ENCODE measurements at places on chromosomes 5 and 9. TPM values are rescaled to one million over a fixed set of nuclear protein-coding genes. Genes with fewer than 3 reads are reported as not detected.

The FGF10 gene
- polyA plus RNA-seq, result 10.5 TPM

DNA sequence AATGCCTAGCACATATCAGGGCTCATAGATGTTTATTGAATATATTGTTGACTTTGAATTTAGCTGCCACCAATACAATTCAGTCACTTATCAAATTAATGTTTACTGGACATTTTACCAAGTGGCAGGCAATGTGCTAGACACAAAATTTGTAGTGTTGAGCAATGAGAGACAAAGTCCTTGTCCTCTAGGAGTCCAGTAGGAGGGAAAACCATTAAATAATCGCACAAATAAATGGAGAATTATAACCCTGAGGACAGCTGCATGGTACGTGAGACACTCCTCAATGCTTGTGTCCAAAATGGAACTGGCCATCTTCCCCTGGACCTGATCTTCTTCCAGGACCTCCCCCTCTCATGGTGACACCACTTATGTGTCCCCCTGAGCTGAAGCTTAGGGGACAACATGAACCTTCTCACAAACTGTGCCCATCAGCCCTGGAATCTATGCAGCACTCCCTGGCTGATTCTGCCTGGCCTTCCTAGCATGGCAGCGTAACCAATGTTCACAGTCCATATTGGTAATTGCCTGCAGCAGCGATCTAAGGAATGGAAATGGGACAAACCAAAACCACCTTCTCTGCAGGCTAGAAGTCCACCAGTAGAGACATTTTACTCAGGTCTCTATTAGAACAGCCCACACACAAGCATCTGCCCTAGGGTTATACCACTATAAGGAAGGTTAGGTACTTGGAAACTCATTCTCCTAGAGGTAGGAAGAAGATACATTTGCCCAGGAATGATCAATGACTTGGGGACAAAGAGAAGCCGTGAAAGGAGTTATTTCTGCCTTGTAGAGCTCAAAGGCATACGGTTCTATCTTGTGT lies 75.5 kb downstream of the FGF1 start:
- DNase-seq, result no peak

The TNFSF15 gene
- 9.1 TPM for polyA plus RNA-seq

GRCh38 chr5:63822614-63823013 lies 139.6 kb downstream of the HTR1A start:
- no peak for DNase-seq

The GRXCR2 gene
- polyA plus RNA-seq, result not detected

DNA sequence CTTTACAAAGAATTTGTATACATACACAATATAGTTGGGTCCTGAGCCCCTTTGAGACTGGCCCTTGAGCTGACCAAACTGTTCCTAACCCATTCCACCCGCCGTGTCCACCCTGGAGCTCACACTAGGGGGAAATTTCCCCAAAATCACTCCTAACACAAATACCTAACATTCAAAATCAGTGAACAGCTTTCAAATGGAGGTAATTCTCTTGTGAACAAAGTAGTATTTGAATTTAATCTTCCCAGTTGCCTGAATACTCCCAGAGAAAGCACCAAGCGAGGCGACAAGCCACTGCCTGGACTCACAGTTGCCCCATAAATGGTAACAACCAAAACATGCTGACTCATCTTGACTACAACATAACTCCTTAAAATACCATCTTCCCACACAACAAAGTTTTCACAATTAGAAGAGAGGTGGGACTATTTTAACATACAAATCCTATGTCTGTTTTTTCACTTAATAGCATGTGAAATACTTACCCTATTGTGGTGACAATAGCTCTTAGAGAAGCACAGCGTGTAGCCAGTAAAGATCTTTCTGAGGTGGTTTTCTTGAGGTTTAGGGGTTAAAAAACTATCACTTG lies 31.7 kb upstream of the SCAMP1 start:
- DNase-seq, result no peak

The IL4 gene
- not detected for polyA plus RNA-seq

- DNase-seq, result no peak
These were observed 159.9 kb downstream of the GOLPH3 start for GRCh38 chr5:32014096-32014745.

The DMRT3 gene
- polyA plus RNA-seq, result 2.1 TPM

The COQ4 gene
- 35.3 TPM for polyA plus RNA-seq

GRCh38 chr9:37038302-37038942 lies 4.4 kb upstream of the PAX5 start:
- no peak for DNase-seq

The ENHO gene
- polyA plus RNA-seq, result 3.6 TPM

DNA sequence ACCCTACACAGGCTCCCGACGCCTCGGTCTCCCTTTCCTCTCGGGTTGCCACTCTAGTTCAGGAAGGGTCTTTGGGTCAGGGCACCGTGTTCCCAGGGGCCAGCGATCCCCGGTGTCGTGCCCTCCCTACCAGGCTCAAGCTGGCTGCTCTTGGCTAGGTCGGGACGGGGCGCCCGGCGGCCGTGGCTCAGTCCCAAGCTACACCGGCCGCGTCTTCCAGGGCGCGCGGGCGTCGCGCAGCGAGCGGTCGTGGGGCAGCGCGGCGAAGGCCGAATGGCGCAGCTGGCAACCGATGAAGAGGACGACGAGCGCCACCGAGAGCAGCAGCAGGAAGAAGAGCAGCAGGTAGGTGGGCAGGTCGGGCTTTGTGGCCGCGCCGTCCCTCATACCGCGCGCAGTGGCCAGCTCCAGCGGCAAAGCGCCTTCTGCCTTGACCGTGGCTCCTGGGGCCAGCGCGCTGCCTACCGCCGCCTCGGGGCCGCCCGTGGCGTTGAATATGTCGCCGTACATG lies 892 bp downstream of the SMIM32 start:
- no peak for DNase-seq

The TMEM252 gene
- polyA plus RNA-seq, result 4.3 TPM
